Nephron progenitor cell (in vitro differentiated cells): ENCODE measurements at places on chromosomes 13 and 19.

DNA sequence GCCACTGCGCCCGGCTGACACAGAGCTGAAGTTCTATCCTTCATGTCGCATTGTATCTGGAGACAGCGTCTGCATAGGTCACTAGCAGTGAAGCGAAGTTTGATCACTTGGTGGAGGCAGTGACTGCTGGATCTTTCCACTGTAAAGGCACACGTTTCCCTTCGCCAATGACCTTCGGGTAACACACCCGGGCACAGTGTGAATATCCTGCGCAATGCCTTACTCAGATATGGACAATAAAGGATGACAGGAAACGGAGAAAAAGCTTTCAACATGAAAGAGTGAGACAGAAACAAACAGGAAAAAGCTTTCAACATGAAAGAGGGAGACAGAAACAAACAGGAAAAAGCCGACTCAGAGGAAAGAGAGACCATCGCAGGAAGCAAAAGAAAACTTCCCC, 17.1 kb downstream of the ARL11 start:
- H3K4me1 ChIP-seq, result no peaks in the 10 kb centered on the region
- no peak overlapping the region for H3K4me3 ChIP-seq
- H3K27ac ChIP-seq, result peak overlapping the region; percentile 3

GRCh38 chr19:4077800-4078684, 11.3 kb upstream of the ZBTB7A start:
- peak overlapping the region; percentile 52 for H3K4me3 ChIP-seq
- no peaks in the 10 kb centered on the region for H3K36me3 ChIP-seq
- H3K27ac ChIP-seq, result no peak overlapping the region
- H3K27me3 ChIP-seq, result peaks cover 16% of the 10 kb centered on the region
- H3K4me1 ChIP-seq, result peaks cover 27% of the 10 kb centered on the region

DNA sequence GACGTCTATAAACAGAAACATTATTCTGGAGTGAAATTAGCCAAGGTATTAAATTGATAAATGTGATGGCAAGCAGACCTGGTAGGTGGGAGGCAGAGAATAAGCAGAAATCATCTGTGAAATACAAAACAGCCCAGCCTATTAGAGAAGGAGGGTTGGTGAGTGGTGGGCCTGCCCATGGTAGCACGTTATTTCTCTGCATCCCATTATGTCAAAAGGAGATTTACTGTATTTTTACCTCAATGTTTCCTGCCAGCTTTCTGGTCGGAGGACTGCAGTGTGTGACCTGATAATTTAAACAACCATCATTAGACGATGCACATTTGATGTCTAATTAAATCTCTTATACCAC, 200.9 kb downstream of the OXGR1 start:
- DNase-seq, result no peak
- no peak overlapping the region for H3K4me3 ChIP-seq
- no peaks in the 10 kb centered on the region for H3K4me1 ChIP-seq
- H3K36me3 ChIP-seq, result no peaks in the 10 kb centered on the region
- peaks cover 10% of the 10 kb centered on the region for H3K27me3 ChIP-seq
- no peak overlapping the region for H3K27ac ChIP-seq

GRCh38 chr13:44719857-44720671, 143.9 kb upstream of the TSC22D1 start:
- H3K27ac ChIP-seq, result no peak overlapping the region
- no peaks in the 10 kb centered on the region for H3K4me1 ChIP-seq
- H3K27me3 ChIP-seq, result peaks cover 2% of the 10 kb centered on the region
- DNase-seq, result no peak
- no peak overlapping the region for H3K4me3 ChIP-seq

- H3K27ac ChIP-seq, result peak overlapping the region; percentile 99
- H3K4me1 ChIP-seq, result peaks cover 53% of the 10 kb centered on the region
- peaks cover 24% of the 10 kb centered on the region for H3K27me3 ChIP-seq
- H3K4me3 ChIP-seq, result peak overlapping the region; percentile 91
These were observed 17.8 kb upstream of the FOSB start for GRCh38 chr19:45450012-45450333.

GRCh38 chr19:45798995-45799517, 6.4 kb upstream of the DMWD start:
- H3K27ac ChIP-seq, result peak overlapping the region; percentile 66
- H3K4me1 ChIP-seq, result peaks cover 52% of the 10 kb centered on the region
- peak; percentile 78 for DNase-seq
- H3K27me3 ChIP-seq, result peaks cover 7% of the 10 kb centered on the region
- H3K4me3 ChIP-seq, result peak overlapping the region; percentile 36

- DNase-seq, result no peak
- H3K4me3 ChIP-seq, result no peak overlapping the region
- no peaks in the 10 kb centered on the region for H3K36me3 ChIP-seq
- peaks cover 39% of the 10 kb centered on the region for H3K27me3 ChIP-seq
- no peaks in the 10 kb centered on the region for H3K4me1 ChIP-seq
These were observed 478 bp downstream of the CLC start for GRCh38 chr19:39737351-39737750.

- no peaks in the 10 kb centered on the region for H3K27me3 ChIP-seq
- no peak for DNase-seq
- H3K36me3 ChIP-seq, result no peaks in the 10 kb centered on the region
These were observed 1525.9 kb upstream of the SLC10A2 start for GRCh38 chr13:104592127-104592526.

- peak overlapping the region; percentile 86 for H3K27ac ChIP-seq
- peaks cover 6% of the 10 kb centered on the region for H3K27me3 ChIP-seq
- peak; percentile 31 for DNase-seq
- peaks cover 33% of the 10 kb centered on the region for H3K36me3 ChIP-seq
These were observed 33.2 kb downstream of the CCL25 start for GRCh38 chr19:8085598-8086408.

DNA sequence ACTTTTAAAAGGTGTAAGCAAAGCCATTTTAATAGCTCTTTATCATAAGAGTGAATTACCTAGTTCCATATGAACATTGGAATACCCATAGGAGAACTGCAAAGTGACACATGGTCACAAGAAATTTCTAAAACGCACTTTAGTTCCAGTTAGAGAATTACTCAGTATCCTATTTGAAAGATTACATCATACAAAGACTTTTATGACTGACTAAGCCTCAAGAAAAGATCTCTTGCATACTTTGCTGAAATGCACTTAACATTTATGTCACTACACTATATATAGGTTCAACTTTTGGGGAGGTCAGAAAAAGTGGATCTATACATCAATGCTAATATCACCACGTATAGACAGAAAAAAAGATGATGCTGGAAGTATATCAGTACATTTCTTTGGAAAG, 7.1 kb downstream of the PCDH9 start:
- no peak overlapping the region for H3K27ac ChIP-seq
- H3K27me3 ChIP-seq, result no peaks in the 10 kb centered on the region
- peaks cover 16% of the 10 kb centered on the region for H3K4me1 ChIP-seq
- H3K4me3 ChIP-seq, result peak overlapping the region; percentile 23
- H3K36me3 ChIP-seq, result no peaks in the 10 kb centered on the region
- DNase-seq, result no peak

DNA sequence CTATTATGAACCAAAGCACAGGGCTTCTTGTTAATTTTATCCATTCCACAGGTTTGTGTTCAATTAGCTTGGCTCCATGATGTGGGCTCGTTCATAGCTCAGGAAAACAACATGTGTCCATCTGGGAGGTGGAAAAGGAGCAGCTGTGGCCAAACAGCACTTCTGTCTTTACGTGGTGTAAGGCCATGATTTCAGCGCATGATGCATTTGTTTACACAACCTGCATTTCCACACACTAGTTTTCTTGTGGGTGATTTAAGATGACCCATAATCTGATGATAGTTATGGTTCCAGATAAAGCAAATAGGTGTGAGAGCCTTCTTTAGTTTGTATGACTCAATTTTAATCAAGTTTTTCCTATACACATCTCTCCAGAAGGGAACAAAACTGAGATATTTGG, 101.7 kb downstream of the TNFRSF19 start:
- no peaks in the 10 kb centered on the region for H3K27me3 ChIP-seq
- DNase-seq, result no peak
- peaks cover 38% of the 10 kb centered on the region for H3K4me1 ChIP-seq
- peaks cover 91% of the 10 kb centered on the region for H3K36me3 ChIP-seq

- H3K4me3 ChIP-seq, result no peak overlapping the region
- no peak overlapping the region for H3K27ac ChIP-seq
- H3K4me1 ChIP-seq, result peaks cover 27% of the 10 kb centered on the region
- no peak for DNase-seq
These were observed 511.8 kb downstream of the KLF12 start for GRCh38 chr13:73622381-73622780.

- H3K4me3 ChIP-seq, result no peak overlapping the region
- no peak for DNase-seq
- no peaks in the 10 kb centered on the region for H3K27me3 ChIP-seq
- peaks cover 16% of the 10 kb centered on the region for H3K36me3 ChIP-seq
These were observed 523.4 kb downstream of the FGF9 start for GRCh38 chr13:22194106-22194805.

DNA sequence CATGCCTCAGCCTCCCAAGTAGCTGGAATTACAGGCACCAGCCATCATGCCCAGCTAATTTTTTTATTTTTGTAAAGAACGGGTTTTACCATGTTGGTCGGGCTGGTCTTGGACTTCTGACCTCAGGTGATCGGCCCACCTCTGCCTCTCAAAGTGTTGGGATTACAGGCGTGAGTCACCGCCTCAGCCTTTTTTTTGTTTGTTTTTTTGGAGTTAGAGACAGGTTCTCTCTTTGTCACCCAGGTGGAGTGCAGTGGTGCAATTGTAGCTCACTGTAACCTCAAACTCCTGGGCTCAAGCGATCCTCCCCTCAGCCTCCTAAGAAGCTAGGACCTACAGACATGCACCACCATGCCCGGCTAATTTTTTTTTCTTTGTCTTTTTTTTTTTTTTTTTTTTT, 15.6 kb upstream of the NOTCH3 start:
- no peaks in the 10 kb centered on the region for H3K36me3 ChIP-seq
- no peak overlapping the region for H3K27ac ChIP-seq
- H3K4me1 ChIP-seq, result peaks cover 40% of the 10 kb centered on the region
- DNase-seq, result no peak

DNA sequence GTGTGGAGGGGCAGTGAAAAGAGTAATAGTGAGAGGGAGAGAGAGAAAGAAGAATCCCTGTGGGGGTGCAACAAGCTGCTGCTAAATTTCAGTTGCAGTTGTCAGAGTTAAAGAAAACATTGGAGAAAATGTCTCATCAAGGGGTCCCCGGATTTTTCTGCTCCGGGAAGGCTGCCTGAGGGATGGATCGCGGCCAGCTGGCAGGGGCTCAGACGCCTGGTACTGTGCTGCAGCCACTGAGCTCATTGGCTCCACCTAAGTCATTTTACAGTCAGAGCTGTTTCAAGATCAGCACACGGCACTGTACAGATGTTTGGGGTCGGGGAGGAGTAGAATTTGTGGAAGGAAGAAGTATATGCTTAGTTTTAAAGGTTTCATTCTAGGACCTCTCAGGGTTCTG, 106.2 kb downstream of the SHISA2 start:
- no peak for DNase-seq
- H3K27ac ChIP-seq, result peak overlapping the region; percentile 80
- H3K4me3 ChIP-seq, result no peak overlapping the region
- H3K36me3 ChIP-seq, result no peaks in the 10 kb centered on the region
- peaks cover 34% of the 10 kb centered on the region for H3K4me1 ChIP-seq

GRCh38 chr19:12733369-12734214, 892 bp downstream of the TRIR start:
- peak overlapping the region; percentile 77 for H3K27ac ChIP-seq
- no peak for DNase-seq
- peaks cover 52% of the 10 kb centered on the region for H3K4me1 ChIP-seq
- H3K4me3 ChIP-seq, result peak overlapping the region; percentile 96
- peaks cover 19% of the 10 kb centered on the region for H3K36me3 ChIP-seq
- peaks cover 10% of the 10 kb centered on the region for H3K27me3 ChIP-seq

DNA sequence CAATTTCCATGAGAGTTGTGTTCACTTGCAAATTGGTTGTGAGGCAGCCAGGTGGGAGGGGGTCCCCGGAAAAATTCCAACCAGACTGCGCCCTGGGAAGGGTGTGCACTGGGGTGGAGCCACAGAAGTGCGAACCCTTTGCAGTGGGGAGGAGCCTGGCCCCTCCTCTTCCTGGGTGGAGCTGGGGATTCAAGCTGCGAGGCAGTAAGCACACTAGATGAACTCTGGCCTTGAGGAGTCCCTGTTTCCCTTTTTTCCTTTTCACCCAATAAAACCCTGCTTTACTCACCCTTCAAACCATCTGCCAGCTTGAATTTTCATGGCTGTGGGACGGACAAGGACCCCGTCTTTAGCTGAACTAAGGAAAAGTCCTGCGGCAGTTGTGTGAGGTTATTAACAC, 31.0 kb upstream of the MBNL2 start:
- no peak for DNase-seq
- H3K36me3 ChIP-seq, result no peaks in the 10 kb centered on the region
- H3K27ac ChIP-seq, result no peak overlapping the region
- H3K27me3 ChIP-seq, result no peaks in the 10 kb centered on the region
- H3K4me3 ChIP-seq, result no peak overlapping the region

- DNase-seq, result no peak
- H3K36me3 ChIP-seq, result no peaks in the 10 kb centered on the region
- H3K4me3 ChIP-seq, result no peak overlapping the region
- H3K4me1 ChIP-seq, result no peaks in the 10 kb centered on the region
These were observed 213.6 kb downstream of the PCDH20 start for GRCh38 chr13:61202042-61202441.

GRCh38 chr13:73903561-73903960, 230.6 kb downstream of the KLF12 start:
- H3K36me3 ChIP-seq, result no peaks in the 10 kb centered on the region
- H3K4me3 ChIP-seq, result no peak overlapping the region
- peaks cover 3% of the 10 kb centered on the region for H3K27me3 ChIP-seq
- no peak overlapping the region for H3K27ac ChIP-seq
- no peak for DNase-seq
- H3K4me1 ChIP-seq, result peaks cover 23% of the 10 kb centered on the region
